ENCODE measurements at places on chromosomes 6 and 20.

GRCh38 chr6:14072084-14072483 is 45.5 kb upstream of the CD83 start:
- DNase-seq, result no peak

DNA sequence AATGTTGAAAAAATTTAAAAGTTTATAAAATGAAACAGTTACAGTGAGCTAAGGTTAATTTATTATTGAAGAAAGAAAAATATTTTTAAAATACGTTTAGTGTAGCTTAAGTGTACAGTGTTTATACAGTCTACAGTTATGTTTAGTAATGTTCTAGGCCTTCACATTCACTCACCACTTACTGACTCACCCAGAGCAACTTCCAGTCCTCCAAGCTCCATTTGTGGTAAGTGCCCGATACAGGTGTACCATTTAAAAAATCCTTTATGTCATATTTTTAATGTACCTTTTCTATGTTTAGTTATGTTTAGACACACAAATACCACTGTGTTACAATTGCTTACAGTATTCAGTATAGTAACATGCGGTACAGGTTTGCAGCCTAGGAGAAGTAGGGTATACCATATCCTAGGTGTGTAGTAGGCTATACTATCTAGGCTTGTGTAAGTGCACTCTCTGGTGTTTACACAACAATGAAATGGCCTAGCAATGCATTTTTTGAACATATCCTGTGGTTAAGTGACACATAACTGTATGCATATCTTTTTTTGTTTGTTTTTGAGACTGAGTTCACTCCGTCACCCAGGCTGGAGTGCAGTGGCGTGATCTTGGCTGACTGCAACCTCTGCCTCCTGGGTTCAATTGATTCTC is 26.3 kb downstream of the FLRT3 start:
- DNase-seq, result no peak

- DNase-seq, result no peak
Measured at GRCh38 chr6:33040157-33040556, 30.8 kb upstream of the HLA-DOA start.

DNA sequence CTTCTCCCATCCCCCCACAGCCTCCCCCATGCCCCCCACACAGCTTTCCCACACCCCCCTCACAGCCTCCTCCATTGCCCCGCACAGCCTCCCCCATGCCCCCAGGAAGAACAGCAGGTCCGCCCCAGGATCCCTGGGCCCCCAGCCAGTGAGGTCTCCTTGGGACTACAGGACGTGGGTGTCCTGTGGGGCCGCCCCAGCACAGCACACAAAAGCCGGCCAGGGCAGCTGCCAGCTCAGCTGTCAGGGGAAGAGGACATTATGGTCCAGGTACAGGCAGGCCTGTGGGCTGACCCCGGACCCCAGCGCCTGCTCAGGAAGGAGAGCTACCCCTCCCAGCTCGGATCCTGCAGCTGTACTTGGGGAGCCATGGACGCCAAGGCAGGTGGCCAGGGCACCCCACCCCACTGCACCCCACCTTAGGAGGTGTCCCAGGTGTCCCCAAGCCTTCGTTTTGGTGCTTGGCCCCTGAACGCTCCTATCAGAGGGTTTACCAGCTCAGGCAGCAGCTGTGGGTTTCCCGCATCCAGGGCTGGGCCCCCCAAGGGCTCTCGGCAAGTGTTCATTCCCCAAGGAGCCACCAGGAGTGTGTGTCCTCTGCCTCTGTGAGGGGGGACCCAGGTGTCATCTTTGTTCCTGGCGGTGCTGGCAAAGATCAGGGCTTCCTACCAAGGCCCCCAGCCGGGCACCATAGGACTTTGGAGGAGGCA is 42.3 kb upstream of the GATA5 start:
- no peak for DNase-seq

DNA sequence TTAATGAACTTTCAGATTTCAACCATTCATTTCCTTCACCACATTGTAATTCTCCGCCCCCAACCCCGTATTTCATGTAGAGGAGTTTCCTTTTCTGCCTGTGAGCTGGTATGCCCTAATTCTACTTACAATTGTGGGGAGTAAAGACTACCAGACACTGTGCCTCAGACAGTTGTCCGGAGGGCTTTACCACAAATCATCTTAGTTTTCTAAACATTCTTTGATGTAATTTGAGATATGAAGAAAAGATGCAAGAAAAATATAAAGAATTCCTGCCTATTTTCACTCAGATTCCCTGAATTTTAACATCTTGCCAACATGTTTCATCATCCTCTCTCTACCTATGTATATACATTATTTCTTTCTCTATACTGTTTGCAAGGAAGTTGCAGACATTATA is 28.3 kb upstream of the LOC128125822 start:
- no peak for DNase-seq

GRCh38 chr6:56687551-56687950 is 44.9 kb upstream of the DST start:
- DNase-seq, result no peak

DNA sequence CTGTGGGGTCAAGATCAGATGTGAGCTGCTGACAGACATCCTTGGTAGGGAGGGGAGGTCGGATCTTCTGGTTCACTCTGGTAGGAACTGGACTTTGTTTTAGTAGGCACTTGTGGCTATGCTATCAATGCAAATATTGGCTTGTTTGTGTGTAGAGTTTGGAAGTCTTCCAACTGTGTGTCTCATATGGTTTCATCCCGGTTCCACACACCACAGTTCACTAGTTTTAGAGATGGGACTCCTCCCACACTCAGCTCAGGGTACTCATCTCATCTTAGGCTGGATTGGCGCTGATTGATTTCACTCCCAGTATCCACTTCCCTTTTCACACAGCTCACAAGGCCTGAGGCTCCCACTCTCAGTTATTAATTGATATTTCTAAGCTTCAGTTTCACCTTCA is 161.3 kb downstream of the THBS2 start:
- no peak for DNase-seq

- DNase-seq, result no peak
Measured at GRCh38 chr6:8181160-8181881, 79.0 kb upstream of the EEF1E1 start.

DNA sequence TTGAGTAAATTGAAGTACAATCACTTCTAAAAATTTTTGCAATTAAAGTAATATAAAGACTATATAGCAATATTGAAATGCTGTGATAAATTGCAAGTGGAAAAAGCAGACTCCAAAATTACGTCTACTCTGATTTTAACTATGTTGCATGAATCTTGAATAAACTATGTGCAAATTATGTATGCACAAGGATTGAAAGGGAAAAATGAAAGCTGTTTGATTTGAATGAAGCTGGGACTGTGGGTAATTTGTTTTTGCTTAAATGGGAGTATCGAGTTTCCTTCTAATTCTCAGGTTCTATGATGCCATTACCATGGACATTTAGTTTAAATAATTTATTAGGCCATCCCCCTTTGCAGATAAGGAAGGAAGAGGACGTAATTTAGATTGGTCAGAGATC is 198.7 kb upstream of the MYLIP start:
- no peak for DNase-seq

- DNase-seq, result no peak
Measured at GRCh38 chr6:85580118-85580877, 13.4 kb downstream of the SNX14 start.

DNA sequence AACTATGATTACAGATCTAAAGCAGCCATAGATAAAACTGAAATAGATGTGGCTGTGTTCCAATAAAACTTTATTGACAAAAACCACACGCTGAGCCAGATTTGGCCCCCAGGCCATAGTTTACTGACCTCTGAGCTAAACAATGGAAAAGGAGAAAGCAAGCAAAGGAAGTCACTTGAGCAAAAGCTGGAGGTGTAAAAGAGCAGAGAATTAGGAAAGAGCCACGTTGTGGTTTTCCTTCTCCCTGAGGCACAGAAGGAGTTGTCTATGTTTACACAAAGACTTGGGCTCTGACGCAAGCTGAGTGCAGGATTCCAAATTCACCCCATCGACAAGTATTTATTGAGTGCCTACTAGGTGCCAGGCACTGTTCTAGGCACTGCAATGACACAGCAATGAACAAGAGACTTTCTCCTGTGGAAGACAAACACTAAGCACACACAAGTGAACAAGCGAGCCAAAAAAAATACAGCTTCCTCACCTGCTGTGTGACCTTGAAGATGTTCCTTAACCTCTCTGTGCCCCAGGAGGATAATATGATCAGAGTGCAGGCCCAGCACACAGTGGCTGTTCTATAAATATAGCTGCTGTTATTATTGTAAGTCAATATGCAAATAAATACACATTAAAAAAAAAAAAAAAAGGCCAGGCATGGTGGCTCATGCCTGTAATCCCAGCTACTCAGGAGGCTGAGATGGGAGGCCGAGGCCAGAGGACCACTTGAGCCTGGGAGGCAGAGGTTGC is 75.4 kb upstream of the PTPN1 start:
- DNase-seq, result no peak

- DNase-seq, result no peak
Measured at GRCh38 chr6:131532580-131533039, 40.4 kb upstream of the ARG1 start.

GRCh38 chr6:78867020-78867369 is 356 bp upstream of the IRAK1BP1 start:
- DNase-seq, result no peak

DNA sequence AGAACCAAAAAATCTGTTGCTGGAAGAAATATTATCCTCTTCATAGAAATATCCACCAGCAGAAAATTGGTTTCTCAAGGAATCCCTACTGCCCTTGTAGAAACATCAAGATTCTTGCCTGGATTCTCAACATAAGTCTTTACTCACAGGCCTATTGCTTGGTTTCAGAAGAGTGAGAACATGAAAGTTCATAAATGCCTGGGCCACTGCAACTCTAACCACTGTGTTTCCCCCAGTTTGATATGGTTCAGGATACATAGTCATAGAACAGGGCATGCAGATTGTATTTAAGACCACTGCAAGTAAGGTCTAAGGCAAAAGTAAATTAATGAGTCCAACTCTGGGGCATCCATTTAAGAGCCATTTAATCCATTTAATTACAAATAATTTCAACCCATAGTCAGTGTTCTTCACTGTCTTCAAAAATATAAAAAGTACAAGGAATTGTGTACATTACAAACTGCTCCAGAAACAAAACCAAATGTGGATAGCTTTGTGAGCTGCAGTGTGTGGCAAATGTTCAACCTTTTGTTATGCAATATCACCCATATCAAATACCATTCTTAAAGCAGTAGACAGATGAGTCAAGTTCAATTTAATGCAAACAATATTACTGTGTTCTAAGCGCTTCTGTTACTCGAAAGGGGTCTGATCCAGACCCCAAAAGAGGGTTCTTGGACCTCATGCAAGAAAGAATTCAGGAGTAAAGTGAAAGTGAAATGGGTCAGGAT is 83.3 kb downstream of the OPRM1 start:
- DNase-seq, result no peak

- DNase-seq, result no peak
Measured at GRCh38 chr6:80454197-80454596, 347.7 kb downstream of the BCKDHB start.

DNA sequence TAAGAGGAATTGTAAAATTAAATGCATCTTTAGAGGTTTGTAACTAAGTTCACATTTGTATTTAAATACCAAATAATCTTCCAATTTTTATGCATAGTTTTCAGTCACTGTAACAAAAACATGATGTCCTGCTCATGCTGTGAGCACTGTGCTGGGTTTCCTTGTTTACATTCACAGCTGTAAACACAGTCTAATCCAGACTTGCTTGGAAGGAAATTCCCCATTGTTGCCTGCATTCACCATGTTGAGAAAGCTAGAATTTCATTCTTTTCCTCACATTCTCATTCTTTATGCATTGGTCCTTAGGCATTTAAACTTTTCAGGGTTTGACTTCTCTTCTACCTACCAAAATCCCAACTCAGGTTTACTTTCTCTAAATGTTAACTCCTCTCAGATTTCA is 242.0 kb upstream of the TBX18 start:
- no peak for DNase-seq

DNA sequence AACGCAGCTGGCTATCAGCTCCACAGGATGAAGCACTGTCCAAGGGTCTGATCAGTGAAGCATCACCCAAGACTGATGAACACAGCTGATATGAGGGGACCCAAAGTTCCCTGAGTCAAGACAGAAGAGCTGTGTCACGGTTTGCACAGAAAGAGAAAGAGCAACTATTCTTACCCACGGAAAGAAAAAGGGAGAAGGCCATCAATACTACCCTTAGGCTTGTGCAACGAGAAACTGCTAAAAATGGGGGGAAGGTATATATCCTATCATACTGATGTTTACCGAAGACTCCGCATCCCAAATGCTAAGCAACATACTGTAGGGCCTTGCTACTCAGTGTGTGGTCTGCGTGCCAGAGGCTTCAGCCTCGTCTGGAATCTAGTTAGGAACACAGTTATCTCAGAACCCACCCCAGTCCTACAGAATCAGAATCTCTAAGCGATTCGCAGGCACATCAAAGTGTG is 665 bp downstream of the FASTKD5 start:
- DNase-seq, result no peak

GRCh38 chr20:57224641-57225138 is 41.8 kb downstream of the BMP7 start:
- no peak for DNase-seq

DNA sequence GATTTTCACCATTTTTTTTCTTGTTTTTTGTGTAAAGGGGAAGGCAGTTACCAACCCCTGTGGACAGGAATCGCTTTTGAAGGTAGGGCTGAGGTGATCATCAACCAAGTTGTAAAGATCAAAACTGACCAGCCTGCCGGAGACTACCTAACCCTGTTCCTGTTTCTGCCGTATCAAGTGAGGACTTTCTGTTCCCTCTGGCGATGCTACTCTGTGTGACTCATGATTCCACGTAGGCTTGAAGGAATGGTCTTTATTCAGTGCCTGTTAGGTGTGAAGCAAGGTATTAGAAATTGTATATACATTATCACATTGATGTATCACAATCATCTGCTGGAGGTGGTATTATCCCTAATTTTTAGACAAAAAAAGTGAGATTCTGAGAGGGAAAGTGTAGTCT is 161.3 kb downstream of the SOX4 start:
- no peak for DNase-seq

GRCh38 chr6:159043947-159044346 is 844 bp downstream of the TAGAP start:
- DNase-seq, result no peak

GRCh38 chr6:128337619-128338018 is 182.8 kb downstream of the PTPRK start:
- no peak for DNase-seq

DNA sequence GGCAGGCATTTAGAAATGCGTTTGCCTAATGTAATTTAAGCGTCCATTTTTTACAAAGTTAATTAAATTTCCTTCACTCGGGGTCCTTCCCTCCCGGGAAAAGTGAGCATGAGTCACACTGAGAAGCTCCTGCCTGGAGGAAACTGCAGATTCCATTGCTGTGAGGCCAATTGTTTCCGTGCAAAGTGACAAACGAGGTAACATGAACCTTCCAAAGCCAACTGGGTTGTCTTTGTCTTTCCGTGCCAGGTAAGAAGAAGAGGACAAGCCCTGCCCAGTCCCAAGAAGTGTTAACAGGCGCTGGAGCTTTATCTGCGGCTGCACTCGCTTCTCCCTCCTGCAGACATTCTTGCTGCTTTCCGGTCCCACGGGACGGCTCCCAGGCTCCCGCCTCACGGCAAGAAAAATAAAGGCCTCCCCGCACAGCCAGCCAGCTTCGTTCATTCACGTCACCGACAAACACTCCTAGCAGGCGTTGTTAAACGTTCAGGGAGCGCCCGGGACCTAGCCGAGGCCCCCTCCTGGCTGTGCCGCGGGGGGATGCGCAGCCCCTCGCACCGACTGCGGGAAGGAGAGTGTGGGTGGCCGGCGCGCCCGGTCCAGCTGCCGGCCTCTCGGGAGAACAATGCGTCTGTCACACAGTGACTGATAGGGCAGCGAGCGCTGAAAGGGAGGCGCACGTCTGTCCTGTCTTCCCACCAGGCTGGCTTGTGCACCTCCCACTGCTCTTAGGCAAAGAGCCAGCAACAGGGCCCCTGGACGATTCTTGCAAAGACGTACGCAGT is 61.5 kb upstream of the HDDC2 start:
- no peak for DNase-seq

Measured in T-helper 22 cell (primary cell).